Upper lobe of left lung (tissue), 6 donors: ENCODE measurements at places on chromosomes 7 and 10. TPM values are rescaled to one million over a fixed set of nuclear protein-coding genes. Genes with fewer than 3 reads are reported as not detected.

The MYH16 gene
- not detected for total RNA-seq

GRCh38 chr10:88116971-88117626 is 253.7 kb downstream of the PTEN start:
- no peak for DNase-seq
- no peak overlapping the region for H3K4me3 ChIP-seq
- no peaks in the 10 kb centered on the region for H3K27me3 ChIP-seq
- H3K36me3 ChIP-seq = no peaks in the 10 kb centered on the region
- peaks cover 14% of the 10 kb centered on the region for H3K4me1 ChIP-seq
- no peak overlapping the region for H3K27ac ChIP-seq

GRCh38 chr7:50185951-50186682 is 93.1 kb upstream of the ZPBP start:
- no peaks in the 10 kb centered on the region for H3K27me3 ChIP-seq
- no peak for DNase-seq
- no peaks in the 10 kb centered on the region for H3K36me3 ChIP-seq
- no peak overlapping the region for H3K4me3 ChIP-seq

The ATP6V0A4 gene
- total RNA-seq = 0.49 TPM

- H3K4me3 ChIP-seq = no peak overlapping the region
- H3K27me3 ChIP-seq = no peaks in the 10 kb centered on the region
- DNase-seq = no peak
- H3K36me3 ChIP-seq = no peaks in the 10 kb centered on the region
- no peak overlapping the region for H3K27ac ChIP-seq
Observed at GRCh38 chr10:28382525-28383269, 79.8 kb upstream of the MPP7 start.

- H3K36me3 ChIP-seq = no peaks in the 10 kb centered on the region
- no peak overlapping the region for H3K4me3 ChIP-seq
- peaks cover 3% of the 10 kb centered on the region for H3K27me3 ChIP-seq
- no peak for DNase-seq
Observed at GRCh38 chr10:123886292-123886691, 5.3 kb downstream of the CPXM2 start.

DNA sequence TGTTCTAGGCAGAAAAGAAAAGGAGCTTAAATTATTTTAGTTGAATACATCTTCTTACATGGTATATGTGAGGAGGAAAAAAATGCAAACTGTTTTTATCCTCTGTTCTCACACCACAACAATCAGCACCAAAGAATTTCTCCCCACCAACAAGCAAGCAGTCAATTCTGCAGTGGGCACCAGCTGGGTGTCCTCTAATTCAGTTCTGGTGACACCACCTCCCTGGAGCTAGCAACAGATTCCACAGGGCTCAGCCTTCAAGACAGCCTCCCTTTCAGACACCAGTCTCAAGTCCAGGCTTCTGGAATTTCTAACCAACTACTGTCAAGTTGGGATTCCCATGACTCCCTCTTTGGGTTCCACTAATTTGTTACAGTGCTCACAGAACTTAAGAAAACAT is 490.2 kb upstream of the IGFBP3 start:
- no peak overlapping the region for H3K27ac ChIP-seq
- no peaks in the 10 kb centered on the region for H3K36me3 ChIP-seq
- no peak overlapping the region for H3K4me3 ChIP-seq
- H3K27me3 ChIP-seq = no peaks in the 10 kb centered on the region
- no peaks in the 10 kb centered on the region for H3K4me1 ChIP-seq
- no peak for DNase-seq

DNA sequence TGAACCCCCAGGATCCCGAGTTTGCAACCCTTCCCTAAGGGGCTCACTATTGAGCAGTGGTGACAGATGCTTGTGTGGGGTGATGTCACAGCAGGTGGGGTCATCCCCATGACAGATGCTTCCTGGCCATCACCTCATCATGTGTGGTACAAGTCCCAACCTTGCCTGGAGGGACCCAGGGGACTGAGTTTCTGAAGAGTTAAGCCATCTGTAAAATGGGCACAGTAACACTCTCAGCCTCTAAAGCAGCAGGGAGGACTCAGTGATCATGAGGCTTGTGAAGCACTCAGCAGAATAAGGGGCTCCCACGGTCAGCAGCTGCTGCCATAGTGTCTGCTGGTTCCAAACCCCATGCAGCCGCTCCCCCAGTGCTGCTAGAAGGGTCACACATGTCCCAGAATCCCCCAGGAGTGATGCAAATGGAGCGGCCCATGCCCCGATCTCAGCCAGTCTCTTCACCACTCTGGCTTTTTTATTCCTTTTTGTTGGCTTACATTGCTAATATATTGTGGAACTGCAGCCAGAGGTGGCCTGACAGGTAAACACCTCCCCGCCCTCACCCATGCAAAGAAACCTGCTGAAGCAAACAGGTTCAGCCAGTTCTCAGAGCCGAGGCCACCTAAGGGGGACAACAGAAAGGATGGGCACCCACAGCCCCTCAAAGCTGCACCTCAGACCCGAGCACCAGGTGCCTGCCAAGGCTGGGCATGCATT is 102.1 kb upstream of the PDGFA start:
- H3K27me3 ChIP-seq = no peaks in the 10 kb centered on the region
- peaks cover 13% of the 10 kb centered on the region for H3K4me1 ChIP-seq
- H3K27ac ChIP-seq = no peak overlapping the region
- no peak overlapping the region for H3K4me3 ChIP-seq
- no peak for DNase-seq
